Kidney tubule cell (primary cell): ENCODE measurements at places on chromosomes 6 and 20.

DNA sequence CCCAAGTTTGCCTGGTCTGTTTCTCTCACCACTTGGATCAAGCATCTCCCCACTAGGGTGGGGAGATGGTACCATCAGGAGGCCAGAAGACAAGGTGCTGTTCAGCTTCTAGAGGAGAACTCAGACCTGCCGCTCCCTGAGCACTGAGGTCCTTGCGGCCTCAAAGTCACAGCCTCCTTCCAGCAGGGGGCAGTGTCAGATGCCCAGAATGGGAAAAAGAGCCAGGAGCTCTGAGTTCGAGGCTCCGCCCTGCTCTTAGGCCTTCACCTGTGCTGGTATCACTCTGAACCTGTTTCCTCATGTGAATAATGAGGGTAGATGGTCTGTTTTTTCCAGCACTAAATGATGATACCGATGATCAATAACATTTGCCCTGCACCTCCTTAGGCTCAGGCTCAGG, 68.7 kb downstream of the TOX2 start:
- no peak for DNase-seq

DNA sequence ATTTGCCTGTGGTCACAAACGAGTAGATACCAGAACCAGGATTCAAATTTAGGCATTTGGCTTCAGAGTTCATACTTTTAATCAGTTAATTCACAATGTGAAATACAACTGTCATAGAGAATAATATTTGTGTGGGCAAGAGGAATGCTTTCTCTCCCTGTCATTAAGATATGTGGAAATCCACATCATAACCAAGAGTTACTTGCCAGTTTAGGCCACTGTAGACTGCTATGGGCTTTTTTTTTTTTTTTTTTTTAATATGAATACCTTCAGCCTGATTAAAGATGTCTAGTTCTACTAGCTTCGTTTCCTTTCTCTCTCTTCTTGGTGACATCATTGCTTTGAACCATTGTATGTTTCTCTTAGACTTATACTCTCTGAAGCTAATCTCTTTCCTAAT, 244.9 kb downstream of the ZFAND3 start:
- no peak for DNase-seq

- DNase-seq: no peak
These were observed 59.6 kb upstream of the EMILIN3 start for GRCh38 chr20:41426086-41426830.

GRCh38 chr20:64160118-64160517, 4.1 kb upstream of the MYT1 start:
- no peak for DNase-seq

DNA sequence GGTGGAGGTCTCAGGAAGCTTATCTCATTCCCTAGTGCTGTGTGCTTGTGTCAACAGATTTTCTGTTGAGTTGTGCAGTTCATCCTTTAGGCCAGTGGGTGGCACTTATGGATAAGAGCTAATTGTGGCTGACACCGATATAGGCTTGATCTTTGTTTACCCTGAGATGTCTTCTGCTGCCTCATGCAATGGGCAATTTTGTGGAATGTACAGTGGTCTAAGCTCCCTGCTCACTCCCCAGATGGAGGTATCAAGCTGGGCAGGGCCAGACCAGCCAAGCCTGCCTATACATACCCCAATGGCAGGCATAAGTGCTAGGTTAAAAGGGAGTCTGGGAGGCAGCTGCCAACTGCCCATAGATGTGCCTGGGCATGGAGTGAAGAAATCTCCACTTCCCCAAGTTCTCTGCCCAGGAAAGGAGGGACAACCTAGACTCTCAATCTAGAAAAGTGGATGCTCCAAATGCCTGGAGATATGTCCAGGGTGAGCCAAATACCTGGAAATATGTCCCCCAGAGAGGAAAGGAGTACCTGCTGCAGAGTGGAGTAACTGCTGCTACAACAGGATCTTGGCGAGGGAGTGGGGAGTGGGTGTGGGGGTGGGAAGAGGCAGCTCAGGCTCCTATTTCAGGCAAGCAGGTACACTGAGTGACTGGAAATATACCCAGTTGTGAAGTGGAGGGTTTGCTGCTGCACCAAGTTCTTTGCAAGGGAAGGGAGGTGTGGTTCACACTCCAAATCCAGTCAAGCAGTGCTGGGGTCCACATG, 53.2 kb upstream of the ARG1 start:
- DNase-seq: peak; percentile 40

DNA sequence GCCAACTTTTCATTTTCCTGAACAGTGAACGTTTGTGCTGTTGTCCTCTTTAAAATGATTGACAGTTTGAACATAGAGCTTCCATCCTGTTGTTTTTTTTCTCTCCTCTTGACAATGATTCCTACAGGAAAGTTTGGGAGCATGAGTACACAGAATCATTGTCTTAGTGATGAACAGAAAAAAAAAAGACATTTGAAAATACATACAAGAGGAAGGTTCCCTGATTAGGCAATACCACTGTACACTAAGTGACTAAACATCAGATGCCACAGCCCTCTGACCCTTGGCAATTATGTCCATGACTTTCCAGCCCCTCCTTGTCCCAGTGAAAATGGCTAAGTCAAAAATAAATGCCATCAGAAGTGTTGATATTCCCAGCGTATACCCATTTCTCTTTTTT, 71.5 kb downstream of the RTN4IP1 start:
- no peak for DNase-seq

GRCh38 chr20:31718952-31719643, 3.6 kb downstream of the BCL2L1 start:
- DNase-seq: peak; percentile 67

DNA sequence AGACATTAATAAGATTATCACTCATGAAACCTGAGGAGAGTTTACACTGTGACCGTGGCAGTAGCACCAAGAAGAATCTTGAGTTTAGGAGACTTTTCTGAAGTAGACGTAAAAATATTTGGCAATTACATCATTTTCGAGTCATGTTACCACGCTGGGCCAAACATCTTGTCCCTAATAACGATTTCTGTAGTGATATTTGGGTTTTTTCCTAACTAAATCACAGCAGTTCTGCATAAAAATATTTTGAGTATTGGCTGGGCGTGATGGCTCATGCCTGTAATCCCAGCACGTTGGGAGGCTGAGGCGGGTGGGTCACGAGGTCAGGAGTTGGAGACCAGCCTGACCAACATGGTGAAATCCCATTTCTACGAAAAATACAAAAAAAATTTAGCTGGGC, 262.4 kb downstream of the PHF3 start:
- no peak for DNase-seq

DNA sequence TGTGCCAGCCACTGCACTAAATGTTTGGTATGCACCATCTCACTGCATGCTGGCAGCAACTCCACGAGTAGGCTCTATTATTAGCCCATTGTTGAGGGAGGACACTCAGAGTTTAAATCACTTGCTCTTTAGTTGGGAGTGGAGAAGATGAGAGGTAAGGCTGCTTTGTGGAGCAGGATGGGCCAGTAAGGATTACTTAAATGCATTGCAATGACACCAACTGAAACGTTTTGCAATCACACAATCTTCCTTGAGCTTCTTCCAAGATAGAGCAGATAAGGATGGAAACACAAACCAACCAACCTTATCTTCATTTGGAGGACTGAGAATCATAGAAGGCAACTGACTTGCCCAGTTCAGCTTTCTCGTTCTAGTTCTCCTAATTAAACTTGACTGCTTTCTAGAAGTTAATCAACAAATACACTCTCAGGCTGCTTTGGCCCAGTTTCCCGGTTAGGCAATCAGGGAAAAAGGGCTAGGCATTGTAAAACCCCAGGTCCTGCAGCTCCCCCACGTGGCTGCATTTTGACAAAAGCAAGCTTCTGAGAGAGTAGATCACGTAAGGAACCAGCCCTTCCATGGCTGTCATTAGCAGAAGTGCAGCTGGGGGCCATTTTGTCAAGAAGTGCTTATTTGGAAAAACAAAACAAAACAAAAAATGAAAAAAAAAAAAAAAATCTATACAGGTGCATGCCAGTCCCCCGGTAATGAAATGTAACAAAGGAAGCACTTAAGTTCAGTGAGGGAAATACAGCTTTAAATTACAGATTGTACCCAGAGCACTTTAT, 130.6 kb downstream of the BCAS1 start:
- DNase-seq: peak; percentile 95

DNA sequence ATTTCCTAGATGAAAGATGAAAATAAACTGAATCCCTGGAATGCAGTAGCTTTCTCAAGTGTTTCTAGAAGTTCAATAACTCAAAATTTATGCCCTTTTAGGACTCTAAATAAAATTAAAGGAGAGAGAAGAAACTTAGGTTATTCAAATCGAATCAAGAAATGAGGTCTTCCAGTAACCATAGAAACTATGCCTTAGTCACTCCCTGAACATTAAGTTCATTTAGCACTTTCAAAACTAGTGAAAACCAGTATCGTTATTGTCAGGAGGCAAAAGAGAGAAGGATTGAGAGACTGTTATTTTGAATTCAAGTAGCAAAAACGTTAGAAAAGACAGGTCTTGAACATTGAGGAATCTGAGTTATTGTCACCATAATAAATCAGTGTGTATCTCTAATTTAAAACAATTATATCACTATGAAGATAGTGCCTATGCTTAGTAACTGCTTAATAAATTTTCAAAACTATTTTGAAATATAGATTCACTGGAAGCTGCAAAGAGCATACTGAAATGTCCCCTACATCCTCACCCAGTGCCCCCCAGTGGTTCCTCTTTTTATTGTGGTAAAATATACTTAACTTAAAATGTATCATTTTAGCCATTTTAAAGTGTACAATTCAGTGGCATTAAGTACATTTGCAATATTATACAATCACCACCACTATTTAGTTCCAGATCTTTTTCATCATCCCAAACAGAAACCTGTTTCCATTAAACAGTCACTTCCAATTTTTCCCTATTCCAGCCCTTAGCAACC, 4.6 kb downstream of the RPP21 start:
- DNase-seq: no peak

DNA sequence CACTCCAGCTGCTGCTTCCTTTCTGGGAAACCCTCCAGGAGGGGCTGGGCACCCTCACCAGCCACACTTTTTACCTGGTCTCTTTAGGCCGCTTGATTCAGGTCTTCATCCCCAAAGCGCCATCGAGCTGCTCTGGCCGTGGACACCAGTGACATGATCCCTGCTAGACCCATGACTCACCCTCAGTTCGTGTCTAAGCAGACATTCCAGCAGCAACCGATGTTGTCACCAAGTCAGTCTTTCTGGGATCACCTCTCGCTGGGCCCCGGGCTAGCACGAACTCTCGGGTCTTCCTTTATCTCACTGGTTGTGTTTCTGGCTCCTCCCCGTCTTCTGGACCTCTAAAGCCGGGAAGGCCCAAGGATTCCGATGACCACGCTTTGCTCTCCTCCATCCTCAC, 43.0 kb upstream of the GPR31 start:
- DNase-seq: no peak

- peak; percentile 41 for DNase-seq
These were observed 157.3 kb downstream of the TBXT start for GRCh38 chr6:166010136-166010960.

DNA sequence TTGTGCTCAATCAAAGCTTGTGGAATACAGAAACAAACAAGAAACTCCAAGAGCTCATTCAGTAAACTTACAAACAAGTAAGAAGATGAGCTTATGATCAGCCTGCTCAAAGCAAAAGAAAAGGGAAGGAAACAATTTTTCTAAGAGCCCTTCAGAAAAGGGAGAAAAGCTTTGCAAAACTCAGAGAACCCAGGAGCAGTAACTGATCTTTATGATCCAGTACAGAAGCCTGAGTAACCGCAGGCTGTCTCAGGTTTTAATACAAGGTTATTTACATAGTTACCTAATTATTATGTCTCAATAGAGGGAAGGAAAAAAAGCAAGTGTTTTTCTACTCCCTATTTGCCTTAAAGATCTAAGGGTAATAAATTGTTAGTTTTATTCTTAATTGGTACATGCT, 226.5 kb downstream of the MAFB start:
- no peak for DNase-seq

DNA sequence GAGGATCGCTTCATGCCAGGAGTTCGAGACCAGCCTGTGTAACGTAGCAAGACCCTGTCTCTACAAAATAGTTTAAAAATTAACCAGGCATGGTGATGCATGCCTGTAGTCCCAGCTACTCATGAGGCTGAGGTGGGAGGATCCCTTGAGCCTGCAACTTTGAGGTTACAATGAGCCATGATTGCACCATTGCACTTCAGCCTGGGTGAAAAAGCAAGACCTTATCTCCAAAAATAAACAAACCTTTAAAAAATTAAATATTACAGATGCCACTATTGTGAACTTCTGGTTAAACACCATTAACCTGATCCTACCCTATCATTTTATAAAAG, 116.8 kb downstream of the ARHGAP18 start:
- DNase-seq: peak; percentile 53

GRCh38 chr20:59157531-59157930, 6.1 kb upstream of the ZNF831 start:
- DNase-seq: no peak

DNA sequence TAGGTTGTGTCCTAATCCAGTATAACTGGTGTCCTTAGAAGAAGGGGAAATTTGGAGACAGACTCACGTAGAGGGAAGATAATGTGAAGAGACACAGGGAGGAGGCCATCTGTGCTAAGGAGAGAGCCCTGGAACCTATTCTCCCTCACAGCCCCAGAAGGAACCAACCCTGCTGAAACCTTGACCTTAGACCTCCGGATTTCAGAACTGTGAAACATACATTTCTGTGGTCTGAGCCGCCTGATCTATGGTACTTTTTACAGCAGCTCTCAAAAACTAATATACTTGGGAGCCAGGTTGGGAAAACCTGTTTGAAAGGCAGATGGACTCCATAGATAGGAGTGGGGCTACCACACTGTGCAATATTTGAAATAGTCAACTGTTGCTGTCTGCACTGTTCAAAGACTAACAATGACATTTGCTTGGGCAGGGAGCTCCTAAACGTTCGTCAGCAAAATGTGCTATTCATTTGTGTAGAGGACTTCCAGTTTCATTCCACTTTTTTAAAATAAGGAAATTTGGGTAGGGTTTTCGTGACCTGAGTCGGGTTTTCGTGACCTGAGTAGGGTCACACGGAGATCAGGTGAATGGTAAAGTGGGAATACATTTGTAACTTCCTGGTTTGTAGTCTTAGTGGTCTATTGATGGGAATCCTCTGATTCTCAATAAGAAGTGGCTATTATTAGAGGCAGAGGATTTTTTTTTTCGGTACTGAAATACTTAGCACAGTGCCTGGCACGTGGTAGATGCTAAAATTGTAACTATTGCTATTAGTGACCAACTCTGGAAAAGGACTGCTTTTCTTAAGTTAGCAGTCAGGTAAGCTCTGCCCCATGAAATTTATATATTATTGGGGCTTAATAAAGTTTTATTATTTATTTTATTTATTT, 11.4 kb downstream of the TAGAP start:
- no peak for DNase-seq

DNA sequence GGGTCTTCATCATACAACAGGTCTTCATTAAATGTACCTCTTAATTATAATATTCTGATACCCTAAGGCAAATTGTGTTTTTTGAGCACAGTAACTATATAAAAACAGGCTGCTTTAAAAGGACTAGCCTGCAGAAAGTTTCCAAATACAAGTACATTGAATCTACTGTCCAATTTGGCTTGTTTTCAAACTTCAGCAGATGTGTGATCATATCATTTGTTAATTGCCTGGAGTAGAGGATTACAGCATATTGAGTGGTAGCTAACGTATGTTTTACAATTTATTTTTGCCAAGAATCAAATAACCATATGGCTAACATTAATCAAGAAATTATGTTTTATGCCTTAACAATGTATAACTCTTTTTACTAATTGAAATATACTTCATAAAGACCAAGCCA, 12.6 kb downstream of the TINAG start:
- DNase-seq: no peak
